ENCODE measurements at places on chromosomes 5 and 9.

DNA sequence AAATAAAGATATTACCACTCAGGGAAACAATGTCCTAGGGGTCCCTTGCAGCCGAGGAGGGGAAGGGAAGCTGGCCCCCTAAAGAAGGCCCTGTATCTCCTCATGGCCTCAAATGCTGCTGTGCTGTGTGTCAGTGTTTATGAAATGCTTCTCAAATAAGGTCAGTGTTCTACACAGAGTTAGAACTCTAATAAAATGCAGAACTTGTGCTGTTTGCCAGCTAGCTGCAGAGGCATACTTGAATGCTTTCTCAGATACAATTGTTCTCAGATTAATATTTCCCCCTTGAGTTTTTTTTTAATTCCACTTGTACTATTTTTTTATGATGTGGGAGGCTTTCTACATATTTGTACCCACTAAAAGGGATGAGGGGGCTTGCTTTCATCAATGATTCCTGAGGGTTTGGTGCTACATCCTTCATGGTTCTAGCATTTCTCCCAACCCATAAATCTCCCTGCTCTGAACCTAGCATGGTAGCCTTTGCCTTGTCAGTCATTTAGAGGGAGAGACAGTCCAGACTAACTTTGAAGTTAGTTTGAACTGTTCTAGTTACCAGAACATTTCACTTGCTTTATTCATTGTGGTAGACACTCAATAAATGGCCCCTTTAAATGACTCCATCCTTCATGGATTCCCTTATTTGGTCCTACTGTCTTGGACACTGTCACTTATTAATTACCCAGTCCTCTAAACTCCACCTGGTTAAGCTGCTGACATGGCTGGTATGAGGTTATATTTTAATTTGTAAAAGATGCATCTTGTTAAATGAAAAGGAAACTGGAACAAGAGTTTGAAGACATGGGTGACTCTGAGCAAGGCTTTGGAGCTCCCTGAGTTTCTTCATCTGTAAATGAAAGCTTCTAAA lies 12.6 kb downstream of the SLIT3 start:
- H3K4me3 ChIP-seq: no peak overlapping the region
- no peaks in the 10 kb centered on the region for H3K27me3 ChIP-seq
- no peak for DNase-seq
- no peak overlapping the region for H3K27ac ChIP-seq

GRCh38 chr9:92294297-92294676 lies 790 bp upstream of the IARS1 start:
- peak overlapping the region; percentile 96 for H3K27ac ChIP-seq
- peak overlapping the region; percentile 80 for H3K4me3 ChIP-seq
- peaks cover 27% of the 10 kb centered on the region for H3K4me1 ChIP-seq
- no peaks in the 10 kb centered on the region for H3K27me3 ChIP-seq
- DNase-seq: peak; percentile 23
- peaks cover 77% of the 10 kb centered on the region for H3K36me3 ChIP-seq

- peaks cover 51% of the 10 kb centered on the region for H3K4me1 ChIP-seq
- H3K27me3 ChIP-seq: no peaks in the 10 kb centered on the region
- no peak overlapping the region for H3K4me3 ChIP-seq
These were observed 146.0 kb downstream of the PRR16 start for GRCh38 chr5:120610145-120610544.

DNA sequence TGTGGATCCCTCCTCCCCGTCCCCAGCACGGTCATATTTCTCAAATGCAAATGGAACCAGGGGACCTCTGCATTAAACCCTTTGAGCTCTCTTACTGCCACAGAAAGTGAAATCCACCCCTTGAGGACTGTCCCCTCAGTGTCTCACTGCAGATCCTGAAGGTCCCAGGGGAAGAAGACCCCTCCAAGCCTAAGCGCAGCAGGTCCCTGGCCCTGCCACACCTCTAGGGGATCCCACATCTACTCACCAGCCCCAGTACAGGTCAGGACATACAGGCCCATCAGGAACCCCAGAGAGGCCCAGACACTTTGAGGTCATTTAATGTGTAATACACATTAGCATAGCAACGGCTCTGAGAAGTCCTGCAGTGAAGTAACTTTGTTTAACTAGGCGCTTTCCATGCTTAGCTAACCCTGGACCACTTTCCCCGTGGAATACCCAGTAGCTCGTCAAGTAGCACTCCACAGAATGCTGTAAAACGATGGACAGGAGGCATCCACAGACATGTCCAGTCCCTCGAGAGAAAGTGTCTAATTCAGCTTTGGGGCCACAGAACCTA lies 54.7 kb upstream of the ALDH1B1 start:
- no peaks in the 10 kb centered on the region for H3K36me3 ChIP-seq
- H3K27ac ChIP-seq: no peak overlapping the region
- H3K27me3 ChIP-seq: no peaks in the 10 kb centered on the region
- H3K4me1 ChIP-seq: no peaks in the 10 kb centered on the region

DNA sequence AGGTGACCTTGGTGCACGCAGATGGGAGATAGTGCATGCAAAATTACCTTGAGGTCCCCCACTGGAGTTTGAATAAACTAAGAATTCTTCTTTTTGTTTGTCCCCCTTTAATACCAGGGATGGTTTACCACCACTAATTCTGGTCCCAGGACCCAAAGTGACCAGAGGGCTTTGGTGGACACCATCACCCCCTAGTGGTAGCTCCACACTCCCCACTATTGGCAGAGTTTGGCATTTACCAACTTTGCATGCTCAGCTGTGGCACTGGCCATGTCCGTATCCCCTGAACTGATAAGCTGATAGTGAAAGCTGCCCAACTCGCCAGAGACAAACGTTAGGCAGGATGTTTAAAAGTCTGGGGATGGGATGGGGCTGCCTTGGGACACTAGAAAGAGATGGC lies 3.3 kb downstream of the ASTN2 start:
- peak; percentile 44 for DNase-seq
- no peak overlapping the region for H3K4me3 ChIP-seq
- H3K27ac ChIP-seq: no peak overlapping the region
- H3K36me3 ChIP-seq: no peaks in the 10 kb centered on the region

- DNase-seq: no peak
- H3K4me3 ChIP-seq: no peak overlapping the region
- peaks cover 7% of the 10 kb centered on the region for H3K36me3 ChIP-seq
- H3K27ac ChIP-seq: no peak overlapping the region
These were observed 71.4 kb downstream of the SEMA4D start for GRCh38 chr9:89426384-89426961.

GRCh38 chr5:140671472-140672125 lies 1.8 kb downstream of the DND1 start:
- H3K4me3 ChIP-seq: no peak overlapping the region
- DNase-seq: no peak
- H3K36me3 ChIP-seq: peaks cover 78% of the 10 kb centered on the region
- H3K27ac ChIP-seq: no peak overlapping the region

DNA sequence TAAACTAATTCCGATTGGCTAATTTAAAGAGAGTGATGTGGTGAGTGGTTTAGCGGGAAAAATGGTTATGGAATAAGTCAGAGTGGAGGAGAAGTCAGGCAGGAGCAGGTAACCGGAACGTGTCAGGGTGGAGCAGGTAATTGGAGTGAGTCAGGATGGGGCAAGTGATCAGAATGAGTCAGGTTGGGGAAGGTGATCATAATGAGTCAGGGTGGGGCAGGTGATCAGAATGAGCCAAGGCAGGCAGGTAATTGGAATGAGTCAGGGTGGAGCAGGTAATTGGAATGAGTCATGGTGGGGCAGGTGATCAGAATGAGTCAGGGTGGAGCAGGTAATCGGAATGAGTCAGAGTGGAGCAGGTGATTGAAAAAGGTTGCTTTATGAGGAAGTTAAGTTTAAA lies 101.4 kb downstream of the TMEM167A start:
- H3K4me1 ChIP-seq: peaks cover 14% of the 10 kb centered on the region
- peak; percentile 82 for DNase-seq
- H3K36me3 ChIP-seq: no peaks in the 10 kb centered on the region

DNA sequence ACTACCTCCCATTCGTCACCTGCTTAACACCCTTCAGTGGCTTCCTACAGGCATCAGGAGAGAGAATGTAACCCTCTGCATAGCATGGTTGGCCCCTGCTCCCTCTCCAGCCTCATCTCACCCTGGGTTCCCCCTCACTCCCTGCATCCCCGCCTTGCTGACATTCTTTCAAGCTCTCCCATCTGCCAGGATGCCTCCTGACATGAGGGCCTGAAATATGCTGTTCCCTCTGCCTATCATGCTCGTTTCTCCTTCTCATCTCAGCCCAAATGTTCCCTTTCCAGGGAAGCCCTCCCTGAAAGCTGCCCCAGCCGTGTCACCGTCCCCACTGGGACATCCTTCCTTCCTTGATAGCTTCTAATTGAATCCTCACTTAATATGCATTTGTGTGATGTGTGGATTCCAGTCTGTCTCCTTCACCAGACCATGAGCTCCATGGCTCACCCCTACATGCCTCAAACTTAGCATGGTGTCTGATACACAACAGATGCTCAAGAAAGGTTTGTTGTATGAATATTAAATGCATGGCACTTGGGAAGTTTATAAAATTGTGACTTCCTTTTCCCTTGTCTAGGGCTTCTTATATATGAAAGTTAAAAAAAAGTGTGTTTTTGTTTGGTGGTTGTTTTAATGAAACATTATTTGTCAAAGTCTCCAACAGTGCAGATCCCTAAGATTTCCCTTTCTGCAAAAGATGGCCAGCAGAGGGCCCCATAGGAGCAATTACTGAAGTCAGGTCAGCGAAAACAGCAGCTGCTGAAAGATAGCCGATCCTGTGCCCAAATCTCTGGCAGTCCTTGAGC lies 7.3 kb upstream of the C5orf58 start:
- no peaks in the 10 kb centered on the region for H3K4me1 ChIP-seq
- DNase-seq: peak; percentile 83
- H3K27ac ChIP-seq: no peak overlapping the region
- no peak overlapping the region for H3K4me3 ChIP-seq
- no peaks in the 10 kb centered on the region for H3K36me3 ChIP-seq

DNA sequence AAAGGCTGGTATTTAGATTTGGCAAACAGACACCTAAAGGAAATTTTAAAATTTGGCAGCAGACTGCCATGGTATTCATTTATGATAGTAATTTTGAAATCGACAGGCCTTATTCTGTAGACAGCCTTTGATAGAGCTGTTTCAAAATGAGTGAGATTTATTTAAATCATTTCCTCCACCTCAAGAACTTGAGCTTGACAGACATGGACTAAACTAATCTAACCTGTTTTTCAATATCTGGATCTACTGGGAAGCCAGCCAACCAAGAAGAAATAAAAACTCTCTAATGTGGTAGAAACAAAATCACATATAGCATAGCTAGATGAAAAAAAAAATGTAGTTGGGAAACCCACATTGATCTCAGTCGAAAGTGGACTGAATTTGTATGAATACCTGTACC lies 56.9 kb upstream of the RASA1 start:
- H3K4me3 ChIP-seq: no peak overlapping the region
- H3K27ac ChIP-seq: no peak overlapping the region
- H3K4me1 ChIP-seq: no peaks in the 10 kb centered on the region

DNA sequence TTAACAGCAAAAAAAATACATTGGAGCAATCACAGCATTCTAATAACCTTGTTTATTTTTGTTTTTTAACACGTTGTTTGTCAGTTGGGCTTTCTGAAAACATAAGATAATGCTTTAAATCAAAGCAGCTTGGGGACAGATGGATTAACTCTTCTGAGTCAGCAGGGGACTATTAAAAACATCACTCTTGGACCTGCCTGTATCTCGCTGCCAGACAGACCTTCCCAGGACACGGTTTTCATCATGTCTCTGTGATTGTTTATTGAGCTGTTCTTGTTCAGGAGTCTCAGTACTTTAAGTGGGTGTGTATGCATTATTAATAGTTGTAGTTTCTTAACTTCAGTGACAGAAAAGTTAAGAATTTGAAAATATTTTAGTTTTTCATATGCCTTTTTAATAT lies 173.2 kb downstream of the SH3GL2 start:
- DNase-seq: no peak
- no peak overlapping the region for H3K27ac ChIP-seq
- no peak overlapping the region for H3K4me3 ChIP-seq
- H3K4me1 ChIP-seq: no peaks in the 10 kb centered on the region
- H3K27me3 ChIP-seq: no peaks in the 10 kb centered on the region

- H3K4me1 ChIP-seq: no peaks in the 10 kb centered on the region
- H3K36me3 ChIP-seq: peaks cover 87% of the 10 kb centered on the region
- H3K27me3 ChIP-seq: no peaks in the 10 kb centered on the region
These were observed 33.2 kb downstream of the TARS1 start for GRCh38 chr5:33474004-33474403.

DNA sequence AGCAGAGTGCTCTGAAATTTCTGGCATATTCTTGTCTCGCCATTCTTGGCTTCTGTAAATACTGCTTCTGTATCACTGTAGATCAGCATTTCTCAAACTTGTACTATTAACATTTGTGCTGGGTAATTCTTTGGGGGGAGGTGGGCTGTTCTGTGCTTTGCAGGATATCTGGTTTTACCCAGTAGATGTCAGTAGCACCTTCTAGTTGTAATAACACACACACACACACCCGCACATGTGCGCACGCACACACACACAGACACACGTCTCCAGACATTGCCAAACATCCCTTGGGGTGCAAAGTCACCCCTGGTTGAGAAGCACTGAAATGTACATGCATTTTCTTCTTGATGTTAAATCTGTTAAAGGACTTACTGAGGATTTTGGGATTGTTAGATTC lies 304.1 kb downstream of the MAT2B start:
- no peak overlapping the region for H3K27ac ChIP-seq
- DNase-seq: no peak
- no peaks in the 10 kb centered on the region for H3K36me3 ChIP-seq
- no peak overlapping the region for H3K4me3 ChIP-seq

DNA sequence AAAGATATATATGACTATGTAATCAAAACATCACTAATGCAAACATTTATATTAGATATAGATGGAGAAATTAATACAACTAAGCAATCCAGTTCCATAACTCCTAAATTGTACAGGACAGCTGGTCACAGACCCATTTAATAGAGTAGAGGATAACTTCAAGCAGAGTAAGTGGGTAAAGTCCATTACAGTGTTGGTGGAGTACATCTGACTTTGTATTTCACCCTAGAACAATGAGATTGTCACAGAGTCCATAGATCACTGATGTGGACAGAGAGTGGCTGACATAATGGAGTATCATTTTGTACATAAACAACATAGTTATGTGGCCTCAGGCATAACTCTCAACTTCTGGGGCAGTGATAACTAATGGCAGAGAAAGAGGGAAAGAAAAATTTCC lies 267.8 kb upstream of the KLF9 start:
- H3K36me3 ChIP-seq: peaks cover 5% of the 10 kb centered on the region
- H3K27ac ChIP-seq: no peak overlapping the region
- H3K27me3 ChIP-seq: peaks cover 5% of the 10 kb centered on the region
- peaks cover 16% of the 10 kb centered on the region for H3K4me1 ChIP-seq
- DNase-seq: no peak
- H3K4me3 ChIP-seq: no peak overlapping the region

All from MCF 10A (cell line).